ENCODE measurements at places on chromosomes 1 and 21.

DNA sequence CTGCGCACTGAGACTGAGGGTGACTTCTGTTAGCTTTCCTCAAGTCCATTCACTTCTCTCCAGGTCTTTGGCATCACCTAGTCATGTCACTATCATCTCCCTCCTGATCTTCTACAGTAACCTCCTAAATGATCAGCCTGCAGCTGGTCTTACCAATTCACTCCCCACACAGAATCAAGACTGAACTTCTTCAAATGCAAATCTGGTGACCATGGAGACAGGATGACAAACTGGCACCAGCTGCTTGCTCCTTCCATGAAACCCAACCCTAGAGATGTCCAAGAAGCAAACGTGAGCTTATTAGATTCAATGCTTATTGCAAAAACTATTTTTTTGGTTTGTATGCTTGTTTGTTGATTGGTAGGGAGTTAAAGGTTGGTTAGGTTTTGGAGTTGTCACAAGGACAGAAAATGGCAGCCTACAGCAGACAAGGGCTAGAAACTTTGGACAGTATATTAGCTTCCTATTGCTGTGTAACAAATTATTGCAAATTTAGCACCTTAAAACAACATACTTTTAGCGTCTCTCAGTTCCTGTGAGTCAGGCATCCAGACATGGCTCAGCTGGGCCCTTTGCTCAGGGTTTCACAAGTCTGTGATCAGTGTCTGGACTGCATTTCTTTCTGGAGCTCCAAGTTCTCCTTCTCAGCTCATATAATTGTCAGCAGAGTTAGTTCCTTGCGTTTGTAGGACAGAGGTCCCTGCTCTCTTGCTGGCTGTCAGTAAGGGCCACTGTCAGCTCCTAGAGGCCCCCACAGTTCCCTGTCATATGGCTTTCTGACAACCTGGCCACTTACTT lies 53.3 kb upstream of the GJA8 start:
- no peak for DNase-seq

GRCh38 chr1:29457496-29458368 lies 221.4 kb downstream of the PTPRU start:
- DNase-seq: no peak

GRCh38 chr1:217149791-217150190 lies 426.6 kb upstream of the ESRRG start:
- DNase-seq: no peak

DNA sequence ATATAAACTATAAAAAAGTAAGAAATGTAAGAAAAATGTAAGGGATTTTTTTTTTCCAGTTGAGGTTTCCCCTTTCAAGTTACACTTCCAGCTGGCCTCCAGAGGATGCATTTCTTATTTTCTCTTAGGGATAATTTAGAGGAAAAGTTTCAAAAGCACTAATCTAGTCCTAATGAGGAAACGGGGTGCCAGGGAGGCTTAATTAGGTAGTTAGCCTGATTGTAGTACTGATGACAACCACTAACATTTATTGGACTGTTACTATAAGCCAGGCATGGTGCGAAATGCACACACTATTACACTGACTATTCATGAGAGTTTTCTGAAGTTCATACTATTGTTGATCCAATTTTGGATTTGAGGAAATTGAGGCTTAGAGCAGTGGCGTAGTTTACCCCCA lies 290.8 kb upstream of the FMN2 start:
- no peak for DNase-seq

GRCh38 chr1:214351551-214352277 lies 70.8 kb downstream of the SMYD2 start:
- no peak for DNase-seq

GRCh38 chr1:233393084-233393840 lies 65.7 kb downstream of the MAP3K21 start:
- DNase-seq: no peak

DNA sequence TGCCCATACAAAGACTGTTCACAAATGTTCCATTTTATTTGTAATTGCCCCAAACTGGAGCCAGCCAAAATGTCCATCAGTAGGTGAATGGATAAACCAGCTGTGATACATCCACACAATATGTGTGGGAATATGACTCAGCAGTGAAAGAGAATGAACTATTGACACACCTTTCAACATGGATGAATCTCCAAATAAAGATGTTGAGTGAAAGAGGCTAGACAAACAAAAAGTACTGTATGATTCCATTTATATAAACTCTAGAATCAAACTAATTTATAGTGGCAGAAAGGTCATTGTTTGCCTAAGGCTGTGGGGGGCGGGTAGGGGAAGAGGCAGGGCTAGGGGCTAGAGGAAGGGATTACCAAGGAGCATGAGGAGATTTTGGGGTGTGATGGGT lies 4.5 kb downstream of the DHCR24 start:
- no peak for DNase-seq

Measured in CMK (cell line).